Smooth muscle cell of trachea (primary cell): ENCODE measurements at places on chromosomes 2 and 18. TPM values are rescaled to one million over a fixed set of nuclear protein-coding genes. Genes with fewer than 3 reads are reported as not detected.

The GPR45 gene
- total RNA-seq, result not detected in 2 replicates

The RGPD8 gene
- 8.7 and 12.4 TPM in 2 replicates for total RNA-seq

The RSAD2 gene
- 0.44 and 0.50 TPM in 2 replicates for total RNA-seq

The CCBE1 gene
- 69.0 and 69.4 TPM in 2 replicates for total RNA-seq

The NDC80 gene
- total RNA-seq, result 1.7 and 41.5 TPM in 2 replicates

The ASPRV1 gene
- total RNA-seq, result 0.15 and 0.33 TPM in 2 replicates

The CNDP1 gene
- total RNA-seq, result not detected in 2 replicates

The STEAP3 gene
- 25.6 and 34.6 TPM in 2 replicates for total RNA-seq

The KYNU gene
- total RNA-seq, result 1.2 and 5.3 TPM in 2 replicates

The PLA2R1 gene
- 14.1 and 16.5 TPM in 2 replicates for total RNA-seq

The ZAP70 gene
- not detected in 2 replicates for total RNA-seq

The RBM43 gene
- total RNA-seq, result 8.4 and 12.2 TPM in 2 replicates

The CRYGA gene
- not detected in 2 replicates for total RNA-seq

The SCYGR4 gene
- total RNA-seq, result not detected in 2 replicates

The AQP12A gene
- not detected in 2 replicates for total RNA-seq

The SLC14A1 gene
- 62.7 and 81.0 TPM in 2 replicates for total RNA-seq

The FMNL2 gene
- 29.1 and 46.4 TPM in 2 replicates for total RNA-seq

The IL36B gene
- not detected in 2 replicates for total RNA-seq

The NGEF gene
- 0.44 and 4.3 TPM in 2 replicates for total RNA-seq

The FNDC4 gene
- total RNA-seq, result 21.7 and 34.7 TPM in 2 replicates

The MC2R gene
- total RNA-seq, result not detected in 2 replicates

The CTNNA2 gene
- under 0.01 TPM in 1 of 2 replicates, not detected in the other for total RNA-seq

The STPG4 gene
- 0.17 TPM in 1 of 2 replicates, not detected in the other for total RNA-seq

The MERTK gene
- total RNA-seq, result 0.29 and 0.99 TPM in 2 replicates

The TUBB8B gene
- total RNA-seq, result not detected in 2 replicates

The SMAD2 gene
- 63.8 and 78.4 TPM in 2 replicates for total RNA-seq

The UGT1A3 gene
- not detected in 2 replicates for total RNA-seq

The C1QL2 gene
- total RNA-seq, result not detected in 2 replicates

The MLPH gene
- 3.1 and 18.0 TPM in 2 replicates for total RNA-seq

The EPB41L3 gene
- total RNA-seq, result 56.6 and 74.3 TPM in 2 replicates

The ZSCAN30 gene
- total RNA-seq, result 21.7 and 31.7 TPM in 2 replicates

The SFTPB gene
- total RNA-seq, result not detected in 2 replicates

The FAHD2B gene
- total RNA-seq, result 6.5 and 8.3 TPM in 2 replicates

The DYNAP gene
- not detected in 2 replicates for total RNA-seq

The REG3A gene
- total RNA-seq, result not detected in 2 replicates

The PAX8 gene
- total RNA-seq, result 0.87 and 1.5 TPM in 2 replicates

The ZEB2 gene
- 72.1 and 79.4 TPM in 2 replicates for total RNA-seq

The CPSF3 gene
- total RNA-seq, result 52.8 and 83.0 TPM in 2 replicates

The LONRF2 gene
- under 0.01 TPM in 2 replicates for total RNA-seq

The FER1L5 gene
- 1.3 and 1.9 TPM in 2 replicates for total RNA-seq

The HRH4 gene
- under 0.01 TPM in 2 replicates for total RNA-seq

The HYCC2 gene
- 8.3 and 12.8 TPM in 2 replicates for total RNA-seq

The KATNAL2 gene
- total RNA-seq, result 6.7 and 9.6 TPM in 2 replicates

The SEPTIN10 gene
- total RNA-seq, result 79.4 and 143 TPM in 2 replicates

The ZSWIM2 gene
- under 0.01 TPM in 1 of 2 replicates, not detected in the other for total RNA-seq

The SLC9A4 gene
- total RNA-seq, result not detected in 2 replicates

The LRP1B gene
- total RNA-seq, result not detected in 2 replicates

The FAP gene
- 112 and 143 TPM in 2 replicates for total RNA-seq

The INHBB gene
- total RNA-seq, result not detected in 2 replicates

The DIS3L2 gene
- total RNA-seq, result 14.7 and 28.1 TPM in 2 replicates

The FOXD4L1 gene
- 0.15 and 0.17 TPM in 2 replicates for total RNA-seq

The LINC00305 gene
- total RNA-seq, result not detected in 2 replicates

The DSEL gene
- total RNA-seq, result 156 and 218 TPM in 2 replicates

The OR6B2 gene
- total RNA-seq, result 0.17 TPM in 1 of 2 replicates, not detected in the other

The XRCC5 gene
- 205 and 329 TPM in 2 replicates for total RNA-seq
